ENCODE measurements at places on chromosomes 5 and 9.

- ATAC-seq, result no peak
Measured at GRCh38 chr5:145544401-145544800, 290.7 kb downstream of the PRELID2 start.

DNA sequence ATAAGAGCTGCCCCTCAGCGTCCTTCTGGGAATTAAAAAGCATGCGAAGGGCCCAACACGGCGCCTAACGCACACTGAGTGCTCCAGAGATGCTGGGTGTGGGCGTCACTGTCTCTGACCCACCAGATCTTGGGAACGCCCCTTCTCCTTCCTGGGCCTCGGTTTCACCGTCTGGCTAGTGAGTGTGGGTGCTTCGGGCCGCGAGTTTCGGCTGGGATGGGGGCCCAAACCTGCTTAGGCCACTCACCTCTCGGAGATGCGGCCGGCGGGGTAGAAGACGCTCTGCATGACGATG lies 3.7 kb downstream of the PIP5KL1 start:
- no peak for ATAC-seq

DNA sequence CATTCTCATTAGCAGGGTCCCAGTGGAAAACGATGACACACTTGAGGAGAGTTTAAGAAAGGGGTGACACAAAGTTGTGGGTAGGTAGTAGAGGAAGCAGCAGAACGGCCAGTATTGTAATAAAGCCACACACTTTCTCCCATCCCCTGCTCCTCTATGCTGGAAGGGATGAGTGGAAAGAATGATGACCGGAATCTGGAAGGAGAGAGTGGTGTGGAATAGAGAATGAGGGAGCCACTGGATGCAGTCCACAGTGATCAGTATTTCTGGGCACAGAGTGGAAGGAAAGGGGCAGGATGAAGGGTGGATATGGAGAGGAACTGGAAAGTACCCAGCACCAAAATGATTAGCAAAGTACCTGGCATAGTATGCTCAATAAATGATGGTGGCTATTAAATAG lies 133.8 kb upstream of the DAB2 start:
- no peak for ATAC-seq

GRCh38 chr9:134768709-134769351 lies 111.8 kb upstream of the FCN2 start:
- ATAC-seq, result no peak

- ATAC-seq, result no peak
Measured at GRCh38 chr5:55564721-55565120, 30.0 kb upstream of the PLPP1 start.

DNA sequence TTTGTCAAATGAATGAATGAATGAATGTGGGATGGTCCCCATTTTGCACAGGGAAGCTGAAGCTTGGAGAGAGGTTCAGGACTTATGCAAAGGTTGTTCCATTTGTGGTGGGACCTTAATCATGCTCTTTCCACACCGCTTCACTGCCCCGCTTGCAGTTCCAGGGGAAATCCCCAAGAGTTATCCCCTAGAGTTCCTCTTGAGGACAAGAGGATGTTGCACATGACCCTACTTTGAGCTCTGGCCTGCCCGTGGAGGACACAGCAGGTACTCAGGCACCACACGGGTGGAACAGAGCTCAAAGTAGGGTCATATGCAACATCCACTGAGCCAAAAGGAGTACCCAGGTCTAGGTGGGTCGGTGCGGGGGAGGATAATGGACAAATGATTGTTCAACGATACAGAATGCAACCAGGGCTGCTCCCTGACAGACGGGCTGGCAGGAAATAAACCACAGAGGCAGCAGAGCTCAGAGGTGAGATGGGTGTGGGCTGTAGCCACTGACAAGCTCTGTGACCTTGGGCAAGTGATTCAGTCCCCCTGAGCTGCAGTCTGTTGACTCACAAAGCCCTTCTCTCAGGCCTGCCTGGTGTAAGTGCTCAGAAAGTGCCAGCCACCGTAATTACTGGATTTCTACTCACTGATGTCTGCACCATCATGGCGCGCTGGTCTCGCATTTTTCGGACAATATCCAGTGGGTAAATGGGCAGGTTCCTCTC lies 60.3 kb upstream of the EPB41L4B start:
- ATAC-seq, result peak; percentile 50

DNA sequence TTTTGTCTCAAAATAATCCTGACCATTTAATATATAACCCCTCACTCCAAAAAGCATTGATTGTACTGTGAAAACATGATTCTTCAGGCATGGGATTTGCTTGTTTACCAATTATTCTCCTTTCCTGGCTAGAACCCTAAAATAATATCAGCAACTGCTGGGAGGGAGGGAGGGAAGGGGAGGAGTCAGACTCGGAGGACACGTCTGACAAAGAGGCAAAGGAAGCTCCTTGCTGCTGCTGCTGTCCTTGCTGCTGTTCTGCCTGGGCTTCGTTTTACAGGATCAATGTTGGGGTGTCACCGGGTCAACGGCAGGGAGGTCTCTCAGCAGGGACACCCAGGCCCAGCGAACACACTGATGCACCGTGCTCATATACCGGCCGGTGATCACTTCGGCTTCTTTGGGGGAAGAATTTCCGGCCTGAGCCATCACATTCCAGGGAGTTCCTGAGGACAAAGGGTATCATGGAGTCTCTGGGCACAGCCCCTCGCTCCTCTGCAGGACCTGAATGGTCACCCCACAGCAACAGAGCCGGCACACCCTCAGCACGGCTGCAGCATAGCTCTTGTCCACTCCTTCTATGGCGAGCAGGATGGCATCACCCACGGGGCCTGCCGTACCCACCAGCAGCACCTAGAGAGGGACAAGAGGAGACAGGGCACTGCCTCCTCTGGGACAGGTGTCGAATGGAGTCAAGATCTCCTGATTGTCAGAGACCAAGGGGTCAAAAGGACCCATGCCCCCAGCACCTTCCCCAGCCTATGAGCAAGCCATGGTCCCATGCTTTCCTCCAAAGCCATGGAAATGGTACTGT lies 27.9 kb downstream of the MED10 start:
- no peak for ATAC-seq

- no peak for ATAC-seq
Measured at GRCh38 chr5:170757182-170757601, 26.3 kb upstream of the GABRP start.

GRCh38 chr9:136089697-136090045 lies 5.4 kb downstream of the NACC2 start:
- no peak for ATAC-seq

GRCh38 chr9:105712297-105712696 lies 18.0 kb downstream of the TMEM38B start:
- no peak for ATAC-seq

GRCh38 chr9:18106006-18106560 lies 367.9 kb upstream of the ADAMTSL1 start:
- no peak for ATAC-seq

DNA sequence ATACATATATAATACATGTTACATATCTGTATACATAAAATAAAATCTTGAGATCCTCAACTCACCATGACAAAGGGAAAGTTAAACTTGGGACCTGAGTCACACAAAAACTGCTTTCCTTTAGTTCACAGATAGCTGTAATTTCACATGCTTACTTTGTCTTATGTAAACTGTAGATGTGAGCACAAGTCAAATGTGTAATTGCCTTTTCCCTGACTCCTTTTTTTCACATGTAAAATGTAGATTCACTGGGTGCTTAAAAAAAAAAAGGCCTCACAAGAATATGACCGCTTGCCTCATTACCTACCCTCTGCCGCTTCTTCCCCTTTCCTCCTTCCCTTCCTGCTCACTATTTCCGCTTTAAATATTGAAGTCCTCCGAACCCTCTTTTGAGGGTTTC lies 21.9 kb upstream of the FAM169A start:
- no peak for ATAC-seq

DNA sequence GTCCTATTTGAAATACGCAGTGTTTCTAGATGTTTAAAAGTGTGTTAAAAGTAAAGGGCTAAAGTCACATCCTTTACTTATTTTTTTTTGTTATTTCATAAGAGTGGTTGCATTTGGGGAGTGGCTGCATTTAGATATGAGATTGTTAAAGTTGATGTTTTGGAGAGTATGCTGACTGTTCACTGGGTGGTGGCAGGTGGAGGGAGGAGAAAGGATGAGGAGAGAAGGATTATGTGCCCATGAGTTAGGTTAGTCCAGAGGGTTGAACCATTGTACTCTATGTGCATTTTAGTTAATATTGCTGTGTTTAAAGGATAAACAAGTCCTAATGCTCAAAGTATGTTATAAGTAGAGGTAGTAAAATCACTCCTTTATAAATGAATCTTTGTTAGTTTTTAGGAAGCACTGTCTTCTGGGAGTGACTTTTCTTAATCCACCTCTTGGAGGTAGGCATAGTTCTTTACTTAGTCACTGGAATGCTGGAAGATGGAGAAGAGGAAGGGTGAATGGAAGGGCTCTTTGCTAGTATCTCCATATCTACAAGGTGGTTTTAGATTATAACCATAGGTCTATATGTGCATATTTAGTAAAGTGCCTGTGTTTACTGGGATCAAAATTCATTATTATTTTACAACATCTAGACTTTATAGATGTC lies 332.3 kb downstream of the NPR3 start:
- no peak for ATAC-seq

DNA sequence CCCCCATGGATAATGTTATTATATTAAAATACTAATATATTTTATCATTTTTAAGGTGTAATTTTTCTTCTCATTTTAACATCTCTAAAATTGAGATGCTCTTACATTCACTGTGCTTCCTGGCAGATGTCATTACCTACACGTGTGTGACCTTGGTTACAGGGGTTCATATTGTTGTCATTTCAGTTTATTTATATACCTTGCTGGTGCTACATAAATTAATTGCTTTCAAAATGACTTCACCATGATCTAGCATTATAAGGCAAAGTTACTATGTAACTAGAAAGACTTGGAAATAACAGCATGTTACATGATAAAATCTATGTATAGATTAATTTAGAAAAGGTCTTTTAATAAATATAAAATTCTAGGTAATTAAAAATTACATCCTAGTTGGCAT lies 60.9 kb downstream of the ARHGEF28 start:
- no peak for ATAC-seq

GRCh38 chr5:126122942-126123341 lies 300.3 kb upstream of the GRAMD2B start:
- no peak for ATAC-seq

DNA sequence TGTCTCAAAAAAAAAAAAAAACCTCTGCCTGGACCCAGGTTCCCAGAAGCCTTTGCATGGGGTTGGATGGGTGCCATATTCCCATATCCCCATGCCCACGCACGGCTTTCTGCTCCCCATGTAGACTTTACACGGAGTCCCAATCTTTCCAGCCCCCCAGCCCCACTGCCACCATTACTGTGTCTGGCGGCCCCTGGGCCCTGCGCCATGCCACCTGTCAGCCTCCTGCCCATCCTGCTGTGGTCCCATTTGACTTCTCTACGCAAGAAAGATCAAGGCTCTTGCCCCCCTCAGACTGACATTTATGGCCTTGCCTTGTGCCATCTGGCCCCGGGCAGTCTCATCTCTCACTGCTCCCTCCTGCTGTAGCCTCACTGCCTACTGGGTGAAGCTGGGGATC lies 6.5 kb upstream of the AK1 start:
- no peak for ATAC-seq

DNA sequence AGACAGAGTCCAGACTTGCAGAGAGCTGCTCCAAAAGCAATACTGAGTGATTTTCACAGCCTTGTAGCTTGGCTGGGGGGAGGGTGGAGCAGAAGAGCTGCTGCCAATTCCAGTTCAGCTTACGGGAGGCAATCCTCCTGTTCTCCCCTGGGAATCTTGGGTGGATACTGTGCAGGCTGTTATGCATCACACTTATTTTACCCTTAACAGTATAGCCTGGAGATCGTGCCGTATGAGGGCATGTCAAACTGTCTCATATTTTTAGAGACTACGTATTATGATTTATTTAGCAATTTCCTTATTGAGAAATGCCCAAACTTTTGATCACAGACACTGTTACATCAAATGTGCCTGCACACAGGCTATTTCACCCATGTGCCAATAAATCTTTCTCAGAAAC lies 85.2 kb downstream of the BASP1 start:
- ATAC-seq, result no peak

DNA sequence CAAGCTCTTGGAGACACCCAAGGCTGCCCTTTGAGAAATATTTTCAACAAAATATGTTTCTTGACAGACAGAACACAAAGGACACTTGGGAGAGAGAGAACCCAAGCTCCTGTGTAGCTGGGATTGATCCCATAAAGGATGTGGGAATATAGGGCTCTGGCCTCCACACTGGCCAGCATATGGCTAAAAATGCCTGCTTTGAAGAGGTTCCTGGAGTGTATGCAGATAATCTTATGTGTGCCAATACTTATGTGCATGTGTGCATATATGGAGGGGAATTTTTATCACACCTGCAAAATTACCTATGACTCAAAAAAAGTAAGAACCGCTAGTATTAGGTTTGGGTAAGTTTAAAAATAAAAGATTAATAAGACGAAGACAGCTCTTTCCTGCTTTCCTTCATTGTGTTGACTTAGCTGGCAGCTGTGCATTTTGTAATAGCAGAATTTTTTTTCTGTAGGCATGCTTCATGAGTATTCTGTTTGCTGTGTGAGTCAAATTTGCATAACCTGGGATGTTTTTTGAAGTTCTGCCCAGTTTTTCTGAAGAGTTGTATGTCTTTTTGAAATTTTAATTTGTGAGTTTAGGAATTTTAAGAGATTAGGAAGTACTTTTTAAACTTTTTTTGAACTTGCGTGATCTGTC lies 42.6 kb downstream of the HACD4 start:
- ATAC-seq, result no peak

GRCh38 chr9:129737479-129738274 lies 15.2 kb downstream of the PTGES start:
- ATAC-seq, result peak; percentile 86

DNA sequence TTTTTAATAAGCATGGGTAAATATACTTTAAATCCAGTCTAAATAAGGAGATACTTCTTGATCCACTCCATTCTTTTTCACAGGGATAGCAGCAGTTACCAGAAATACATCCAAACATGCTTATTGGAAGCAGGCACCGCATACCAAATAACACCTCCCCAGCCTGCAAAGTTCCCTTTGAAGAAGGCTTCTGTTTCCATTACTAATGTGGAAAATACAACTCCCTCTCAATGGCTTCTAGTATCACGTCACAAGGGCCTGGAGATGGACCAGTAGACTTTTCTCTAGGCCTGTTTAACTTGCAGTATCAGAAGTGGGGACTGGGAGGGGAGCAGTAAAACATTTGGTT lies 20.8 kb downstream of the TMEM245 start:
- ATAC-seq, result no peak

GRCh38 chr5:53552561-53552960 lies 7.9 kb upstream of the NDUFS4 start:
- no peak for ATAC-seq

DNA sequence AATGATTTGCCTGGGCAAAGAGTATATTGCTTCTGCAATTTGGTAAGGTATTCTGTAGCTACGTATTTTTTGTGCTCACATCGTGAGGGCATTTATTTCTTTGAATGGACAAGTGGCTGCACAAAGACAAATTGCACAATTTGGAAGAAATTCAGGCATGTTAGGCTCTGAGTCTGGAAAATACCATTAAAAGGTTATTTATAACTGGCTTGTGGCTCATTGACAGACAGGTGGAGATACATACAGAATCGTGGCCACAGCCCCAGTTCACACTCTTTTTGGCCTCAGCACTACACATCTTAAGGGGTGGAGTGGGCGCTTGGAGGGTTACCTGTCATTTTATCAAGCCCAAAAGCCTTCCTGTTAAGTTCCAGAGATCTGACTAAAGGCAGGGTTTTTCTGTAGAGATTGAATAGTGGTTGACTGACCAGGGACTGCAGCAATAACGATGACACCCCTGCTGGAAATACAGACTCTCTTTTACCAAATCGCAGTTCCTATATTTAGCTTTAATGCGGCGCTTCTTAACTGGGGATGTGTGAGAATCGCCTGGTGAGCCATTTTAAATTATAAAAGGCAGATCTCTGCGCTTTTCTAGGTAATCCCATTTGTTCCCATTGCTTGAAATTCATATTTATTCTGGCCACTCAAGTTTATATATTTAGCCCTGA lies 14.7 kb downstream of the MAN2A1 start:
- no peak for ATAC-seq
